LHCN-M2 (cell line): ENCODE measurements at places on chromosomes 11 and 22. TPM values are rescaled to one million over a fixed set of nuclear protein-coding genes. Genes with fewer than 3 reads are reported as not detected.

The RAB36 gene
- under 0.01 and 0.11 TPM in 2 replicates for total RNA-seq

The CSKMT gene
- 3.2 and 8.7 TPM in 2 replicates for total RNA-seq

The APOBEC3B gene
- 23.3 and 30.7 TPM in 2 replicates for total RNA-seq

The SCGB1D2 gene
- not detected in 2 replicates for total RNA-seq

The C11orf65 gene
- total RNA-seq, result 0.83 and 1.3 TPM in 2 replicates

The PLEKHA7 gene
- 0.13 and 0.29 TPM in 2 replicates for total RNA-seq

The LRRN4CL gene
- 41.4 and 68.1 TPM in 2 replicates for total RNA-seq

The RASGRP2 gene
- 0.23 TPM in 1 of 2 replicates, not detected in the other for total RNA-seq

The MS4A4E gene
- total RNA-seq, result not detected in 2 replicates

The DDT gene
- 98.8 and 134 TPM in 2 replicates for total RNA-seq
